ENCODE measurements at places on chromosomes 3 and 15.

GRCh38 chr3:194990454-194991337 lies 280.3 kb downstream of the XXYLT1 start:
- peak; percentile 18 for DNase-seq

DNA sequence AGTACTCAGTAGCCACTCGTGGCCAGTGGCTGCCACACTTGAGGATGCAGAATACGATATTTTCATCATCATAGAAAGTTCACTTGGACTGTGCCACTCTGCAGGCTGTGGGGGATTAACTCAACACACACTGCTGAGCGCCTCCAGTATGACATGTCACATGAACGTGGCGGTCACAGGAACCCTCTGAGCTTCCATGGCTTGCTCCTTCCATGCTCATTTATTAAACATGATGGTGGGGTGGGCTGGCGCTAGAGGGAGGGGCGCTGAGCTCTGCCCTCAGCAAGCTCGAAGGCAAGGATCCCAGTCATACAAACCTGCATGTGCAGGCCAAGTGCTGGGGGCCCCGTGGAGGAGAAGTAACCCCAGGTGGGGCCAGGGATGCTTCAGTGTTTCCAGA lies 85.5 kb downstream of the WNT7A start:
- DNase-seq = no peak

- no peak for DNase-seq
These were observed 1016.6 kb downstream of the PLOD2 start for GRCh38 chr3:145144361-145144760.

- no peak for DNase-seq
These were observed 68.4 kb downstream of the MEGF11 start for GRCh38 chr15:66184936-66185790.

- no peak for DNase-seq
These were observed 89.9 kb upstream of the PRR23E start for GRCh38 chr3:127103080-127103479.

GRCh38 chr3:196237203-196237602 lies 20.9 kb downstream of the SLC51A start:
- DNase-seq = no peak

GRCh38 chr3:47117807-47118364 lies 46.0 kb downstream of the SETD2 start:
- DNase-seq = no peak

DNA sequence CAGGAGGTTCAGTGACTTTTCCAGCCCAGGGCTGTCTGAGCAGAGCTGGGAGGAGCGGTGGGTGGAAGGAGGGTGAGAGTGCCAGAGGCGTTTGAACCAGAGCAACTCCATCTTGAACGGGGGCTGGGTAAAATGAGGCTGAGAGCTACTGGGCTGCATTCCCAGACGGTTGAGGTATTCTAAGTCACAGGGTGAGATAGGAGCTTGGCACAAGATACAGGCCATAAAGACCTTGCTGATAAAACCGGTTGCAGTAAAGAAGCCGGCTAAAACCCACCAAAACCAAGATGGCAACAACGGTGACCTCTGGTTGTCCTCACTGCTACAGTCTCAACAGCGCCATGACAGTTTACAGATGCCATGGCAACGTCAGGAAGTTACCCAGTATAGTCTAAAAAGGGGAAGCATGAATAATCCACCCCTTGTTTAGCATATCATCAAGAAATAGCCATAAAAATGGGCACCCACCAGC lies 60.2 kb downstream of the ABTB1 start:
- no peak for DNase-seq

GRCh38 chr15:58318517-58318916 lies 113.3 kb upstream of the LIPC start:
- DNase-seq = no peak
